ENCODE measurements at places on chromosomes 4 and X. TPM values are rescaled to one million over a fixed set of nuclear protein-coding genes. Genes with fewer than 3 reads are reported as not detected.

Gene MTNR1A
- not detected for total RNA-seq

Gene SHROOM3
- total RNA-seq = not detected

Gene FOXP3
- total RNA-seq = 11.5 TPM

Gene FAM47E
- not detected for total RNA-seq

Gene PAGE2
- not detected for total RNA-seq

Gene F11
- not detected for total RNA-seq

Gene TRIML1
- not detected for total RNA-seq

Gene YIPF7
- total RNA-seq = not detected

Gene BEND2
- total RNA-seq = not detected

Gene HEPH
- not detected for total RNA-seq

Gene TCP11X1
- total RNA-seq = not detected

Gene SH3D19
- not detected for total RNA-seq

Gene GALNTL6
- total RNA-seq = not detected

Gene CFAP97
- 35.7 TPM for total RNA-seq

Gene QRFPR
- total RNA-seq = not detected

Gene DIPK2B
- total RNA-seq = not detected

Gene PCDH7
- total RNA-seq = not detected

Gene RPA4
- 0.72 TPM for total RNA-seq

Gene GAGE1
- total RNA-seq = not detected

Gene POU3F4
- not detected for total RNA-seq

Gene MAGEA8
- total RNA-seq = not detected

Gene UCHL1
- total RNA-seq = not detected

Gene ERAS
- not detected for total RNA-seq

Gene HTRA3
- not detected for total RNA-seq

Gene ZGRF1
- 27.3 TPM for total RNA-seq

Gene ASIC5
- total RNA-seq = not detected

Gene C4orf51
- total RNA-seq = not detected

Gene FABP2
- total RNA-seq = 0.39 TPM

Gene FAM236A
- not detected for total RNA-seq

Gene SMIM10
- total RNA-seq = 0.24 TPM

Gene APELA
- not detected for total RNA-seq

Gene FAM241A
- total RNA-seq = 1.5 TPM

Gene SHROOM4
- total RNA-seq = not detected

Gene NPY1R
- total RNA-seq = not detected

Gene LAGE3
- total RNA-seq = 35.9 TPM

Gene FLNA
- total RNA-seq = 1,083 TPM

Gene ZDHHC15
- 0.13 TPM for total RNA-seq

Gene MAGEE1
- total RNA-seq = 4.2 TPM

Gene TBC1D25
- total RNA-seq = 20.5 TPM

Gene SOX3
- total RNA-seq = not detected

Gene GYPA
- total RNA-seq = not detected

Gene SSX2B
- not detected for total RNA-seq

Gene ZNF157
- 0.48 TPM for total RNA-seq

Gene ZNF182
- 11.1 TPM for total RNA-seq

Gene STAP1
- total RNA-seq = 18.5 TPM

Data from activated naive CD4-positive, alpha-beta T cell treated with anti-CD3 and anti-CD28 coated beads, Interleukin-2, amount 10 ng/mL, durations not matched to agents 5 hours and 36 hours (primary cell).